GM23248 (cell line): ENCODE measurements at places on chromosomes 4 and X.
A peak's percentile ranks its signal among the peaks of the same experiment; 100 is the strongest.

DNA sequence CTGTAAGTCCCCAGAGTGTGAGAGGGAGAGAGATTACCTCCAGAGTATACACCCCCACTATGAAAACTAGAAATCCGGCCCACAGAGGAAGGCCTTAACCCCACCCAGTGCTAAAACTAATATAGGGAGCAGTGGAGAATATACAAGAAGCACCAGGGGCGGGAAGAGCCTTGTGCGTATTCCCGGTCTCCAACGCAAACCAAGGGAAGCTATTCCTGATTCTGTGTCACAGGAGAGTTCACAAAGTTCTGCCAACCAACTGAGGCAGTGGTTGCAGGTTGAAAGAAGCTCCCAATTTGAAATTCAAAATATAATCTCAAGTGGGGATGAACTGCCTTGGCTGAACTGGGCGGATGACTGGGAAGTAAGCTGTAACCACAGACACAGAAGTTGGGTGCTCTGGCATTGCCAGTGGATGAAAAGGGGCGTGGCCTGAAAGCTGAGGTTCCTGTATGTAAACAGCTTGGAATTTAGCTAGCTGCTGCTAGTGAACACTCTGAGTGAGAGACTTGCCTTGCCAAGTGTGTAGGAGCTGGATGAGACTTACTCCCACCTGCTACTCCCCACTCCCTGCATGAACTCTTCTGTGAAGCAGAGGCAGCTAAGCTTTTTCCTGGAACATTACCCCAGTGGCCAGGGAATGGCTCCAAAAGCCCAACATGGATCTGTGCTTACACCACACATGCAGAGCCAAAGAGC lies 32.7 kb downstream of the ELF2 start:
- H3K36me3 ChIP-seq = 0 out of 2 replicates have a peak, but pooled peaks cover 4% of the 10 kb centered on the region
- no peaks in the 10 kb centered on the region for H3K27me3 ChIP-seq
- H3K27ac ChIP-seq = no peak overlapping the region
- peaks cover 9% of the 10 kb centered on the region; the same call in 1 of the 2 replicates for H3K4me1 ChIP-seq

DNA sequence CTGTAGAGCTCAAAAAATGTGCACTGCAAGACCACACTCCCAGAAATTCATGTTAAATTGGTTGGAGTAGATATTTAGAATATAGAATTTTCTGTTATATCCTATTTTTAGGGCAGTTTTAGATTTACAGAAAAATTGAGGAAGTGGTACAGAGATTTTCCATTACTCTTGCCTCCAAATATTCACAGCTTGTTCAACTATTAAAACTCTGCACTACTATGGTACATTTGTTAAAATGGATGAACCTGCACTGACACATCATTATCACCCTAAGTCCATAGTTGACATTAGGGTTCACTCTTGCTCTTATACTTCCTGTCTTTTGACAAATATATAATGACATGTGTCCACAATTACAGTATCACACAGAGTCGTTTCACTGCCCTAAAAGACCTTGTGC lies 1724.5 kb downstream of the C4orf33 start:
- no peak overlapping the region for H3K4me3 ChIP-seq
- H3K36me3 ChIP-seq = no peaks in the 10 kb centered on the region
- H3K27ac ChIP-seq = no peak overlapping the region
- H3K4me1 ChIP-seq = no peaks in the 10 kb centered on the region

DNA sequence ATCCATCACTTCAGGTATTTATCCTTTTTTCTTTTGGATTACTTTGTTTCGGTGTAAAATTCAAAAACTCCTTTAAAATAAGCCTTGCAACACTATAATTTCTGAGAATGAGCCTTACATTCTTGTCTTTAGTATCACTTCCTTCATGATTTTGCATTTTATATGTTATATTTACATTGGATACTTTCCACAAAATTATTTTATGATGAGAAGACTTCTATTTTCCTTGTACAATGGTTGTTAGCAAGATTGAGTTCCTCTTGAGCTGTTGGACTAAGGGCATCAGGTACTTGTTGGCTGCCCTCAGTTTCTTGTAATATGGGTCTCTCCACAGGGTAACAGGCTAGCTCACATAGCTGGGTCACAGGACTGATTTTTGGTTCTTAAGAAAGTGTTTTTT lies 22.7 kb upstream of the HPGDS start:
- H3K36me3 ChIP-seq = no peaks in the 10 kb centered on the region
- DNase-seq = no peak
- H3K27ac ChIP-seq = no peak overlapping the region
- H3K4me3 ChIP-seq = no peak overlapping the region

GRCh38 chrX:9678215-9678965 lies 87.3 kb downstream of the GPR143 start:
- no peaks in the 10 kb centered on the region for H3K27me3 ChIP-seq
- no peaks in the 10 kb centered on the region for H3K36me3 ChIP-seq
- H3K4me3 ChIP-seq = no peak overlapping the region
- no peak for DNase-seq
- H3K27ac ChIP-seq = no peak overlapping the region
- no peaks in the 10 kb centered on the region for H3K4me1 ChIP-seq

DNA sequence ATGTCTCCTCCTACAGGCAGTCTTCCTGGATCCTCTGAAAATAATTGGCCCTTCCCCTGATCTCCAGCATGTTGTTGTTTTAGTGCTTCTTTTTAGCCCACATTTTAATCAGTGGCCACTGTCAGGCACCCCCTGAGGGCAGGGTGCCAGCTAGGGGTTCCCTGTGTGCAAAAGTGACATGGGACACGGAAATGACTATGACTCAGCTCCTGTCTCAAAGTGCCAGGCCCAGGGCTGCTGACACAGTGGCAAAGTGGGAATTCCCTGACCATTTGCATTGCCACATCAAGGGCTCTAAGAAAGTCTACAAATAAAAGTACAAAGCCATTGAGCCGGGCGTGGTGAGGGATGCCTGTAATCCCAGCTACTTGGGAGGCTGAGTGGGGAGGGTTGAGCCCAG lies 24.8 kb downstream of the HMX1 start:
- H3K27me3 ChIP-seq = peaks cover 30% of the 10 kb centered on the region; the same call in 1 of the 2 replicates
- no peaks in the 10 kb centered on the region for H3K4me1 ChIP-seq
- no peak overlapping the region for H3K4me3 ChIP-seq

- peak; percentile 86 for DNase-seq
- peaks cover 12% of the 10 kb centered on the region; the same call in 1 of the 2 replicates for H3K4me1 ChIP-seq
- no peaks in the 10 kb centered on the region for H3K27me3 ChIP-seq
- H3K27ac ChIP-seq = peak overlapping the region; percentile 33; the same call in 1 of the 2 replicates
Measured at GRCh38 chrX:46444011-46444410, 101.2 kb downstream of the ZNF674 start.

DNA sequence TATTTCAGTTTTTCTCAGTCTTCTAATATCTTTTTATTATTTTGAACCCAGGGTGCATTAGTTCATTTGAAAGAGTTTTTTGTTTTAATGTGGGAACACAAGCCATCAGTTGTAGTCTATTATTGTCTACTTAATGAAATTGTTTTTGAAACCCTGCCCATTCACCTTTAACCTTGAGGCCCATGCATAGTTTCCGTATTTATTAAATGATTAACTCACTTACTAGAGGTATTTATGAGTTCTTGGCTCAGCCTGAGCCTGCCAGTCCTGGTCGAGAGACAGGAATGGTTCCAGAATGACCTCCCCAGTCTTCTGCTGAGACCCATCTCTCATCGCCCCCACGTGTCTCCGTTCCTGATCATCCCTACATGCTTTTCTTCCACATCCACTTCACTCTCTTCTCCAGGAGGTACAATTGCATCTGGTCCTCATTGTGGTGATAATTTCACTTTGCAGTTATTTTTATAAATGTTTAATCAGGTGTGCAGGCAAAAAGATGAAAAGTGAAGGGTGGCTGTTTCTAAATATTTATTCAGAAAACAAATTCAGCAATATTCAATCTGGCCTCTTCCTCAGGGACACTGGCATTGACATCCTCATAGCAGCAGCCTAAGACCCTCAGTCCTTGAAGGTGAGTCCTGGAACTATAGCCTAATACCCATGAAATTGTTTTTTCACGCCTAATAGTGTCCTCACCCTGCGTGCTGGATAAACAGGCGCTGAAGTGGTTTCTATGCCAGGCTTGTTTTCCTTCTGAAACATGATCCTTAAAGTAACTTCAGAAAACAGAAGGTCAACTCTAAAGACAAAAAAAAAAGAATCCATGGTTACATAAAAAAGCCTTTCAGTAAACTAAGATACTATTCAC lies 112.8 kb downstream of the KDR start:
- no peak for DNase-seq
- no peak overlapping the region for H3K4me3 ChIP-seq
- H3K27ac ChIP-seq = no peak overlapping the region
- no peaks in the 10 kb centered on the region for H3K36me3 ChIP-seq
- H3K4me1 ChIP-seq = no peaks in the 10 kb centered on the region

DNA sequence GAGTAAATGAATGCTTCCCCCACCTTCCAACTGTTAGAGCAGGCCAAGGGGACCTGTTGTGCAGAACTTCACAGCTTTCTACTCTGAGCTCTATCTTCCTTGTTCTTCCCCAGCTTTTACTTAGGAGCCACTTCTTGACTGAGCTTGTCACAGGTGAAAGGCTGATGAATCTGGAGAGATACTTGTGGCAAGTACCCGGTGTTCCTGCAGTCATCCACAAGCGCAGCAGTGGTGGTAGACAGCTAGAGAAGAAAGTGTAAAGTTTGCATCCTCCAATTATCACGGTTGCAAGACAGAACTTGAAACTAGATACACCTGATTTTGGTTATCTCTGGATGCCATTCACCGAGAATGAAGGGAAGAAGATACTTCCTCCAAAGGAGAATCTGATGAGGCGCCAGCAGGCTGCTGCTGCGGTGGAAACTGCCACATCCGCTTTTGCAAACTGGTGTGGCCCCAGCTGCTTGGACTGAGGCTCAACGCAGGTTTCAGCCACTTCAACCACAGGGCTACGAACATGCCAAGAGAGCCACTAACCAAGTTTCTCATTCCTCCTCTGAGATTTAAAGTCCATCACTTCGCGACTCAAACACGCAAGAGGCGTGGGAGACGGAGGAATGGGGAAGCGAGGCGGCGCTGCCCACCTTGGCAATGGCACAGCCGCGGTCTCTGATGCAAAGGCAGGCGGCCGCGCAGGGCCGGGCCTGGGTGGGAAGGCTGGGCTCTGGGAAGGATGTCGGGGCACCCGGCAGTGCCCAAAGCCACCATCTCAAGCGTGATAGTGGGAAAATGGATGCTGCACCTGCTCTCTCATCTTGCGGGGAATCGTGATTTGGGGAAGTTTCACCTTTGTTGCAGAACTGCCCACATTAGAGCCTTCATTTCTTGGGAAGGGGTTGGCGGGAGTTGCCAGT lies 1.3 kb upstream of the FHIP1A start:
- no peak for DNase-seq
- no peak overlapping the region for H3K27ac ChIP-seq
- H3K27me3 ChIP-seq = peaks cover 10% of the 10 kb centered on the region; the same call in 1 of the 2 replicates
- no peaks in the 10 kb centered on the region for H3K36me3 ChIP-seq

DNA sequence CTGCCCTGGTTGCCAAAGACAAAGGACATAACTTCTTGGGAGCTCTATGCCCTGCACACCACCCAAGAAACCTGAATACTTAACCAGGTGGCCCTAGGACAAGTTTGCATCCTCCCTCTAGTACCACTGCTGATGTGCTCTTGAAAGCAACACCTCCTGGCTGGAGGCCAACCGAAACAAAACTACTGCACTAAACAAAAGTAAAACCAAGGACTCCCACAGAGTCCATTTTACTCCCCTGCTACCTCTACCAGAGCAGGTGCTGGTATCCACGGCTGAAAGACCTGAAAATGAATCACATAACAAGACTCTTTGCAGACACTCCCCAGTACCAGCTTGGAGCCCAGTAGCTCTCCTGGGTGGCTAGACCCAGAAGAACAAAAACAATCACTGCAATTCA lies 941.8 kb downstream of the RAPGEF2 start:
- no peak for DNase-seq
- no peaks in the 10 kb centered on the region for H3K27me3 ChIP-seq
- no peak overlapping the region for H3K27ac ChIP-seq
- no peaks in the 10 kb centered on the region for H3K36me3 ChIP-seq
- H3K4me3 ChIP-seq = no peak overlapping the region

DNA sequence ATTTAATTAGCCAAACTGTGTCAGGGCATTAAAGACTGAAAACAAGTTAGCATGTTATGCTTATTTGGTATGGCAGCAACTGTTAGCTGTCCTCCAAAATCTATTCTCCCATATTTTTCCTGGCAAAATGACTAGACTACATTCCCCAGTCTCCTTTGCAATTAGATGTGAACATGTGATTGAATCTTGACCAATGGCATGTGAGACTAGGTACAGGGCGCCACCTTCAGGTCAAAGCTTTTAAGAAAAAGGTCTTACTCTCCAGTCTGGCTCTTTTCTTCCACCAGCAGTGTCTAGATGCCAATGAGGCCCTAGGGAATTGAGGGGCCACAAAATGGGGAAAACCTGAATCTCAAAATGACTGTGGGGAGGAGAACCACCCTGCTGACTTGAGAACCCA lies 408.2 kb downstream of the SMARCA1 start:
- H3K36me3 ChIP-seq = no peaks in the 10 kb centered on the region
- DNase-seq = peak; percentile 16
- no peaks in the 10 kb centered on the region for H3K27me3 ChIP-seq

GRCh38 chrX:10753116-10753515 lies 132.7 kb upstream of the MID1 start:
- no peaks in the 10 kb centered on the region for H3K36me3 ChIP-seq
- H3K4me1 ChIP-seq = peaks cover 42% of the 10 kb centered on the region
- H3K27me3 ChIP-seq = no peaks in the 10 kb centered on the region
- DNase-seq = no peak
- H3K27ac ChIP-seq = no peak overlapping the region

DNA sequence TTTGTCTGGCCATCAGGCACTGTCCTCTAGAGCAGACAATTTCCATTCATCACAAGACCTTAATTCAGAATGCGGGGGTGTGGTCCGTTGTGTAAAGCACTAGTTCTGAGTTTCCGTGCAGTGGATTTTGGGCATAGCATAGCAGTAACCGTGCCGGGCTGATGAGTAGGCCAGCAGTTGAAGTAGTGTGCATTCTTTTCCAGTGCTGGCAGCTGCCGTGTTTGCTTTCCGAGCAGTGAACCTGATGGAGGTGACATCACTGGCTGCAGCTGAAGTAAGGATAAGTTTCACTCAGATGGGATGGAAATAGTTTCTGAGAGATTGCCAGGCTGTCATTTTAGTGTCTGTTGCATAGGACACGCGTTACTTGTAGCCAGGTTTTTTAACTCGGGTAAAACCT lies 107.0 kb upstream of the STIM2 start:
- no peaks in the 10 kb centered on the region for H3K4me1 ChIP-seq
- H3K27me3 ChIP-seq = no peaks in the 10 kb centered on the region
- H3K4me3 ChIP-seq = no peak overlapping the region
- no peak overlapping the region for H3K27ac ChIP-seq
